ENCODE measurements at places on chromosomes 16 and 17.

DNA sequence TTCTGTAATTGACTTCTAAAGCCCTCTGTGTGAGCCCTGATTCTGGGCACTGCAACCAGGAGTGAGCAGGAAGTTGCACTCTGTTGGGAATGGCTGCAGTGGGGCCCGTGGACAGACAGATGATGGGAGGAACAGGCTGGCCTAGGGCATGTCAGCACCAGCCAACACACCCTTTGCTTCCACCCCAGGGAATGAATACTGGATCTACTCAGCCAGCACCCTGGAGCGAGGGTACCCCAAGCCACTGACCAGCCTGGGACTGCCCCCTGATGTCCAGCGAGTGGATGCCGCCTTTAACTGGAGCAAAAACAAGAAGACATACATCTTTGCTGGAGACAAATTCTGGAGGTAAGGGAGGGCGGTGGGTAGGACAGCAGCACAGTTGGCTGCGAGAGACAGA is 10.8 kb upstream of the LPCAT2 start:
- DNase-seq: no peak

GRCh38 chr16:2686912-2687507 is 4.7 kb downstream of the KCTD5 start:
- DNase-seq: no peak

- DNase-seq: no peak
Observed at GRCh38 chr17:21042458-21043295, at the start of gene USP22. TSS of gene USP22 (minus strand) at chr17:21043011. CDS start at chr17:21042835, 176 bp downstream.

GRCh38 chr16:52489894-52490293 is 57.0 kb downstream of the TOX3 start:
- DNase-seq: no peak

DNA sequence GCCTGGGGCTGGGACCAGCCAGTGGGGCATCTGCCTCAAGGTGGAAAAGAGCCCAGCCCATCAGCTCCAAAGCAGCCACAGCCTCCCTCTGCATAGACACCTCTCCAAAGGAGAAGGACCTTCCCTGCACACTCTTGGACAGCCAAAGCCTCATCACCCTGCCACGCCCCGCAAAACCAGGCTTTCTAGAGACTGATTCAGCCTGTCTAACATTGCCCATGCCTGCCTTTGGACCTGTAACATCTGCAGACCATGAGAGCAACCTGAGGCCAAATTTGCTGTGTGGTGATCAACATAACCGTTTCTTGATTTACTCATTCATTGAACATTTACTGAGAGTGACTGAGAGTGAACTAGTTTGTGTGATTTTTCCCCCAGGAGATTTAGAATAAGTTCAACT is 219.7 kb upstream of the HSBP1 start:
- DNase-seq: no peak

- no peak for DNase-seq
Observed at GRCh38 chr16:86651013-86651627, 72.8 kb downstream of the FOXL1 start.

GRCh38 chr16:68744744-68745280 is 7.7 kb downstream of the CDH1 start:
- no peak for DNase-seq

DNA sequence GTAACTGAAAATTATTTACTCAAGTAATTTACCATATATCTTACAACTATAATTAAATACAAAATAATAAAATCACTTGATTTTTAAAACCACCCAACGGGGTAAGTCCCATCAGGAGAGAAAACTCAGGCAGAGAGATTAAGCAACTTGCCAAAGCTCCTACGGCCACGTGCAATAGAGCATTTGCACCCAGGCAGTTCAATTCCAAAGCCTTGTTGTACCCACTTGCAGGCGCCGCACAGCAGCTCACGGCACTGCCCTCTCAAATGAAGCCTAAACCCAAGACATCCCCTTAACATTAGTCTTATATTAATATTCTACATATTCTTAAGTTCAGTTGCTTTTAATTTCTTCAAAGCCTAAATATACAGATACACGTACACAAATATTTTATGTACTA is 75.7 kb downstream of the SPAG9 start:
- no peak for DNase-seq

DNA sequence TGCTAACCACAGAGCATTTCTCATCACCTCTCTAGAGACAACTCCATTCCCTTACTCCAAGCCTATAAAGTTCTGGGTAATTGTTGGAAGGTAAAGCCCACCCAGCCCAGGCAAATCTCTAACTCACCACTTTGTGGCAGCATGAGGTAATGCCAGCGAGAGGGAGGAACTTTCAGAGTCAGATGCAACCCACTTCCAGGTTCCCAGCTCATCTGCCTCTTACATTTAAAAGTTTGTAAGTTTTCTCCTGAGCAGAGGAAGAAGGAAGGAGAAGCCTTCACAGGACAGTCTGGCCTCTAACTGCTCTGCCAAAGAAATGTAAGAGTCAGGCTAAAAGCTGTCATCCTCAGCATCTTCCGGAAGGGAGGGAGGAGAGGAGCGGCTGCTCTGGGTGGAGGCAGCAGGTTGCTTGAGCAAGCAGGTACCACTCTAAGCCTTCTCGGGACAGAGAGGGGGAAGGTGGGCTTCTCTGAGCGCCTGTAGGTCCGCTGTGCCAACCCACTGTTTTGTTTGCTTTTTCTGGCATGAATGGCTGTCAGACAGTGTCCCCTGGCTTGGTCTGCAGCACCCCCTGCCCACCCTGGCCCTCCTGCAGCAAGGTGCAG is 1.0 kb downstream of the ZNF319 start:
- DNase-seq: no peak

GRCh38 chr17:83195330-83196023 is 116.1 kb downstream of the METRNL start:
- DNase-seq: peak; percentile 78

DNA sequence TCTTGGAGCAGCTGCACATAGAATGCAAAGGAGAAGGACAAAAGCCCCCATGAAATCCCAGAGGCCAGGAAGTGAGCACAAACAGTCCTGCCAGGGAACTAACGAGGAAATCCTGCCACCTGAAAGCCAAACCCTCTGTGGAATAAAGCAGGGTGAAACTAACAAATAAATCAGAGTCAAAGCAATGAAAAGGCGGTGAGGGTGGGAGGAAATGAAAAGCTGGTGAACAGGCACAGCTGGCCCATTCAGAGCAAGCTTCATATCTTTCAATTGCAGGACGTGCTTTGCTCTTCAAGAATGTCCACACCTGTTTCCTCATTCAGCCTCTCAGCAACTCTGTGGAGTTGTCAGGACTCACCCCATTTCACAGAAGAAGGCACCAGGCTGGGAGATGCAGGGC is 108.1 kb downstream of the ABCC12 start:
- no peak for DNase-seq

DNA sequence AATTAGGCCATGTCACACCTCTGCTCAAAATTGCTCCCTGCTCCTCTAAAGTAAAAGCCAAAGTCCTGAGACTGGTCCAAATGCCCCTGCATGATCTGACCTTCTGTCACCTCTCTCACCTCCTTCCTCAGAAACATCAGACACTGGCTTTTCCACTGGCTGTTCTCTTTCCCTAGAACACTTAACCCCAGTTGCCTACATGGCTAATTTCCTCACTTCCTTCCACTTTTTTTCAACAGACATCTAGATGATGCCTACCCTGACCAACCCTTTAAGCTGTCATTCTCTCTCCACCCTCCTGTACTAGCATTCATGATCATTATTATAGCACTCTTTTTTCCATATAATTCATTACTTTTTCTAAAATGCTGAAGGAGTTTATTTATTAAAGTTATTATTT is 31.0 kb downstream of the CCT6B start:
- DNase-seq: no peak

- no peak for DNase-seq
Observed at GRCh38 chr17:64214950-64215349, 48.1 kb downstream of the TEX2 start.

DNA sequence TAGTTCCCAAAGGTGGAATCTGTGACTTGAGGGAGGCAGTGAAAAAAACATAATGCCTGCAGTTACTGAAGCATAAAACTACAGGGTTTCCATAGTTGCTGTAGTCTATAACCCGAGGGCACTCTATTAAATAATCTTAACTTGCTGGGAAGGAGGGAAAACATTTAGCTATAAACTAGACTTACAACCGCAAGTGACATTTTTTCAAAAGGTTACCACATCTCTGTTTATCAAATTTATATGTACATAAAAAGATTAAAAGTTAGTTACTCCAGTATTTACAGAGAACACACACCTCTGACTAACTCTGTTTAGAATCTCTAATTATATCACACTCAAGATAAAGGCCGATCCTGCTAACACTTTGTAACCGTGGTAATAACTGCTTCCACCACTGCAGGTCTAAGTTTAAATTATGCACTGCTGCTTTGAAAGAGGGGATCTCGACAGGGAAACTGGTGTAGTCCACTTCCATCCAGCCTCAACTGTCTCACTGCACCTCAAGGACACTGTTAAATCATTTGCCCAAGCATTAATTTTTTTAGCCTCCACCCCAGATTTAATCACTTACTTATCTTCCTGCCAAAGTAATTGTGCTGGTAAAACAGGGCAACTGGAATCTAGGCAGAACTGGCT is 14.6 kb downstream of the KCNJ16 start:
- no peak for DNase-seq

DNA sequence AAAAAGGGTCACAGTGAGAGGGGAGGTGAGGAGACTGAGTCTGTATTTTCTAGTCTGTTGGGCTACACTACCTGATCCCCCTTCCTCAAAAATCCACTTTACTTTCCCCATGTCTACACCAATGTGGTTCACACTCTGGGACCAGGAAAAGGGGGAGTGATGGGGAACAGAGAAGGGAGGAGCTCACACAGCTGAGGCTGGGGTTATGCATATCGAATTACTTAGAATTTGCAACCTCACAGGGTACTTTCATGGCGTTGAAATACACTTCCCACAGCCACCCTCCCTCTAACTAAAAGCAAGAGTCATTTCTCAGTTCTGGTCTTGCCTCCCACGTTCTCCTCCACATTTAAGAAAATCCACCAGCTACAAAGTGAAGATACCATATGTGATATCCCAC is 14.1 kb downstream of the MAPT start:
- no peak for DNase-seq

DNA sequence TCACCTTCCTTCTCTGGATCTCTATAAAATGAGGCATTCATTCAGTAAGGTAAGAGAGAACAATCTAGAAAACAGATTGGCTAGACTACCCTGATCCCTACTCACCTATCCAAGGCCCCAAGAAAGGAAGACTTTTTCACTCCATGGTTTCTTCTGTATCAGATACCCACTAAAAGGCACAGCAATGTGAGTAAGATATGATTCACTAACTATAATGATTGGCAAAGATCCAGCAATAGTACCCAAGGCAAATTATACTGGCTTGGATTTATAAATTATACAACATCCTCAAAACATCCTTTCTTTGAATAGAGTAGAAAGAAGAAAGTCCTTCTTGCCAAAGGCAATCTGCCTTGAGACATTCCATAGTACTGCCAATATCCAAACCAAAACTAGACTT is 1432.0 kb upstream of the GOT2 start:
- no peak for DNase-seq

DNA sequence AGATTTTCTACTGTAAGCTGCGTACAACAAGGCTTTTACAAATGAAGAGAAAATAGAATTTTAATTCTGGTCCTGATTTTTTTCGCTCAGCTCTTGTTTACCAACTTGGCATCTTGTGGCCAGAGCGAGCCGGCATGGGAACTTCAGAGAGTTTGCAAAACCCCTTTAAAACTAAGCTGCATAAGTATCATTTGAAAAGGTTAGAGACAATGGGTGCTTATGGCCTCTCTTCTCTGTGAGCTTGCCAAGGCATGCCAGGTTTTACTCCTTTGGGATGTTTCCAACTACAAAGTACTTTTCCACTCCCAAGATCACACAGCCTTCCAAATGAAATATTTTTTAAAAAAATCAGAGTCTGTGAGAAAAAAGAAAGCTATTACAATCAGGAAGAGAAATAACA is 62.4 kb upstream of the FA2H start:
- DNase-seq: no peak

- no peak for DNase-seq
Observed at GRCh38 chr17:39938140-39938869, 10.8 kb downstream of the LRRC3C start.

DNA sequence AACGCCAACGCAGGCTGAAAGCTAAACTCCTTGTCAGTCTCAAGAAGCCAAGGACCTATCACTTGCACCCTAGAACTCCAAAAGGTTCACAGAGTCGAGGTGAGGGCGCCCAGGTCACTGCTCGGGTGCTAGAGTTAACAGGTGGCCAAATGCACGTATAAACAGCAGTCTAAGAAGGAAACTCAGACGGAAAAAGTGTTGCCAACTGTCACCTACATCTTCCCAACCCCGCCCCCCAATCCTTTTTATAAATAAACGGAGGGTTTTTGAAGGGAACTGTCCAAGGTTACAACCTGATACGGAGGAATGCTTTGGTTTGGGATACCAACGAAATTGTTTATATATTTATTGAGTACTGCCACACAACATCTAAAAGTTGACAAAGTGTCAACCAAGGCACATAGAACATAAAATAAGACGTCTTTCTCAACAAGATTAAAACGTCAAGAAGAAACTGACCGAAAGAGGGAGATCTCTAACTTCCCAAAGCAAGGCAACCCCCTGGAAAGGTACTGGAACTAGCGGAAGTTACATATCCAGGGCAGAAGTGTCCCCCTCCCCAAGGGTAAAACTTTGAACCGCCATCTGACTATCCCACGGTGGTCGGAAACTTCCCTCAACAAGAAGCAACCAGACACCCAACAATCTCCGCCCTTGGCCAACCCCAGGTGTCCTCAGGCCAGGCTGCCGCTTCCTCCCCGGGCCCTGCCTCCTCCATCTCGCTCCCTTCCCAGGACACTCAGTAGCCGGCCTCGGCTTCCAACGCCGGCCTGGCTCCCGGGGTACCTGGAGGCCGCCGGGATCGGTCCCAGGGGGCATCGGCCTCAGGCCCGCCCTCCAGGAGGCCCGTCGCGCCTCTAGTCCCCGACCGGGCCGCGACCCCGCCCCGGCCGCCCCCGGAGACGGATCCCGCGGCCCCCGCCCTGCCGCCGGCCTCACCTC is 982 bp downstream of the SPAG9 start:
- peak; percentile 68 for DNase-seq

GRCh38 chr16:46706642-46707041 is 17.2 kb downstream of the ORC6 start:
- no peak for DNase-seq

- DNase-seq: no peak
Observed at GRCh38 chr16:11084876-11085485, 140.6 kb downstream of the CLEC16A start.

DNA sequence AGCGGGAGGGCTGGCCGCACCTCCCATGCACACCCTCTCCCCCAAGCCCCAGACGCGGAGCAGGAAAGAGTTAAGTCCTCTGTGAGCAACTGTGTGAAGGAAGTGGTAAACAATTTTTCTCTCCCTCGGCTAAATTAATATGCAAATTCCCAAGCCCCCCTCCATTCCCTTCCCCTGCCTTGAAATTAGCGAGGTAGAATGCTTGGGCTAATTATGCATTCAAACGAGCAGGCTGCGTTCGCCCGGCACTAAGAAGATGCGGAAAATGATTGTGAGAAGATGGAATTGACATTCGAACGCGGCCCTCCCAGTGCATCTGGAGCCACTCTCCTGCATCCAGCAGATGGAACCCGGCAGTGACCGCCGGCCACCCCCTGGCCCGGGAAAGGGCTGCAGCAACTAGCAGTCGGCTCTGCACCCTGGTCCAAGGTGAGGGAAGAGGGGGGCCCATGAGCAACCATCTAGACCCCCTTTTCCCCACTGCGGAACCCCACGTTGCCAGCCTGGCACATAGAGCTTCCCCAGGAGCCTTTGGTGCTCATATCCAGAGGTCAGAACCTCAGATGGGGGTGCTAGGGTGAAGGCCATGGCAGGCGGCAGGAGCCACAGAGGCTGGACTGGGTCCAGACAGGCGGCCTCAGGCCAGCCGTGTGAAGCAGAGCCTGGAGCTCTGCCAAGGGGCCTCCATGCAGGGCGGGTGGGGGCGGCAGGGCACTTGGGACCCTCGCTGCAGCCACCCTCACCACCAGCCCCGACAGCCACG is 49.1 kb upstream of the ACSF3 start:
- peak; percentile 32 for DNase-seq

Data from left hindlimb (tissue), 1 donor.